ENCODE measurements at places on chromosomes 2 and 18.

GRCh38 chr2:69184224-69184623 is 171.2 kb downstream of the ANTXR1 start:
- no peak for DNase-seq

GRCh38 chr18:46190667-46191066 is 86.5 kb downstream of the HAUS1 start:
- DNase-seq: no peak

GRCh38 chr2:164595031-164595430 is 26.3 kb downstream of the GRB14 start:
- no peak for DNase-seq

DNA sequence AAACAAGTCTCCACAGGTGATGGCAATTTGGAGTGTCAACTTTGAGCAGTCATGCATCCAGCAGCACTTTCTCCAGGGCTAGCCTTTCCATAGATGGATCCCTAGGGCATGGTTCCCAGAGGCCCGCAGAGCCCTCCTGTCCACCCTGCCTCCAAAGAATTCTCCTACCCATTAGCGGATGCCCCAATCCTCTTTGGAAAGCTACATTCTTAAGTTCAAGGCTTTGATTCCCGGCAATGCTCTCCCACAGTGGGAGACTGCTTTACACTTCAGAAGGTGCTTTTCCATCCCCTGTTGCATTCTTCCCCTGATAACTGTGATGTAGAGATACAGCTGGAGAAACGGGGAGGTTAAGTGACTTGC is 61.3 kb downstream of the ACAA2 start:
- no peak for DNase-seq

GRCh38 chr18:3060667-3061580 is 48.0 kb upstream of the LPIN2 start:
- DNase-seq: no peak

GRCh38 chr2:168186452-168186851 is 60.9 kb downstream of the STK39 start:
- DNase-seq: no peak

DNA sequence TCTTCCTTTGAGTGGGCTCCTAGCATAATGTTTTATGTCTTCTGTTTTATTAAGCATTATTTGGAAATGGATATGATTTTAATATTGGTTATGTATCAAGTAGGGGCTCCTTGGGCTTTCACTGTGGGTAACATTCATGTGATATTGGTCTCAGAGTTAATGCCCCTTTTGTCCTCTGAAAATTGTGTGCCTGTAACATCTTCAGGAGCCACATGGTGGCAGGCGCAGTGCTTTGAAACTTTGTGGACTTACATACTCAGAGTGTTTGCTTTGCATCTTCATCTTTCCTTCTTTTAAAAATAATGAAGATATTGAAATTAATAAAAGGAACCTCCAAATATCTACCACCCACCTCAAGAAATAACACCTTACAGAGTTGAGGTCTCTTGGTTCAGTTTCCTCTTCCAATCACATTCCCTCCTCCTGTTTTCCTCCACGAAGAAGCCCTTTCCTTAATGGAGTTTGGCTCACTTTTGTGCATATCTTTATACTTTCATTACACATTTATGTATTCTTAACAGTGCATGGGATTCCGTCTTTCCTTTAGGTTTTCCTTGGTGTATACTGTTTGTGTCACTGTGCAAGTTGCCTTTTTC is 73.5 kb downstream of the LIMS1 start:
- no peak for DNase-seq

- DNase-seq: no peak
These were observed 104.2 kb upstream of the FZD7 start for GRCh38 chr2:201929281-201930026.

DNA sequence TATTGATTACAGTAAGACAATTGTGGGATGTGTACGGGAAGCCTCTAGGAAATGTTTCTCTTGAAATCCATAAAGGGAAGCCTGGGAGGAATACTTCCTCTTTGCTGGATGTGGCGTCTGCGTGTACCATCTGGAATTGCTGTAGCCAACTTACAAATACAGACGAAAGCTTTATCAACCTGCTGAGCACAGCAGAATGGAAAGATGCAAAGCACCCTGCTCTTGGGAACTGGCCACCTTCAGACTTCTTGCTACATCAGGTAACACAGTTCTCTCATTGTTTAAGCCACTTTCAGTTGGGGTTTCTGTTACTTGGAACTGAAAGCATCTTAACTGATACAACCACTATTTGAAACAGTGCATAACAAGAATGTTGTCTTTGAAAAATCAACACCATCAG is 213.8 kb downstream of the HRH4 start:
- no peak for DNase-seq

GRCh38 chr18:27863780-27864430 is 313.0 kb downstream of the CDH2 start:
- DNase-seq: no peak

- no peak for DNase-seq
These were observed 89.2 kb upstream of the CTDP1 start for GRCh38 chr18:79590191-79591031.

- no peak for DNase-seq
These were observed 196.6 kb upstream of the SLC35G4 start for GRCh38 chr18:11412811-11413210.

DNA sequence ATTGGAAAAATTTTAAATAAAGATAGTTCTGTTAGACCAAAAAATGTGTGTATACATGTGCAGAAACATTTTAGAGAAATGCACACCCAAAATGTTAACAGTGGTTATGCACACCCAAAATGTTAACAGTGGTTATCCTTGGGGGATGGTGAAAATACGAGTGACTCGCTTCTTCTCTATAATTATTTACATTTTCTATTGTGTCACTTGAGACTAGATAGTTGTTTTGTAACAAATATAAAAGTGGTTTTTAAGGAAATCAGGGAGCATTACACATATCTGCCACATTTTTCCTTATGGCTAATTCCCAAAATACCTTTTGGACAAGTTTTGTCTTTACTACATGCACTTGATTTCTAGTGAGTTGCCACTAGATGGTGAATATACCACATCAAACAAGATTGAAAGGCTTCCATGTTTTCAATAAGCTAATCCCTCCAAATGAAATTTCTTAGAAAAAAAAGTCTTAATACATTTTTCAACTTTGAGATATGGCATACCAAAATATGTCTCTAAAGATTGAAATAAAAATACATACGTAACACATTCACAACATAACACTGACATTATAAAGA is 9.0 kb upstream of the HIBCH start:
- no peak for DNase-seq

GRCh38 chr2:6973895-6974545 is 56.8 kb downstream of the RNF144A start:
- DNase-seq: no peak

GRCh38 chr2:165274698-165275097 is 35.5 kb downstream of the SCN2A start:
- no peak for DNase-seq

- no peak for DNase-seq
These were observed 98.4 kb downstream of the UXS1 start for GRCh38 chr2:106095478-106096298.

DNA sequence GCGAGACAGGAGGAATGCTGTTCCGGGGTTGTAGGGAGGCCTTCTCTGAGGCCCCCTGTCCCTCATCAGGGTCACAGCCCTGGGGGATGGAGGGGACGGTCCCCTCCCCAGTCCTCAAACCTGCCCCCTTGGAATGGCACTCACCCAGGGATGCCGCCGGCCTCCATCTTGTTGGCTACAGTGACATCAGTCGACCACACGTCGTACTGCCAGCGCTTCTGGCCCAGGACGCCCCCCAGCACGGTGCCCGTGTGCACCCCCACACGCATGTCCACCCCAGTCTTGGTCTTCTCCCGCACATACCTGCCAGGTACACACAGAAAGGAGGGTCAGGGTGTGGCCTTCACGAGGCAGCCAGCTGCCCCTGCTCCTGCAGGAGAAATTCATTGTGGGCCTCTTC is 46.5 kb downstream of the CENPO start:
- no peak for DNase-seq

DNA sequence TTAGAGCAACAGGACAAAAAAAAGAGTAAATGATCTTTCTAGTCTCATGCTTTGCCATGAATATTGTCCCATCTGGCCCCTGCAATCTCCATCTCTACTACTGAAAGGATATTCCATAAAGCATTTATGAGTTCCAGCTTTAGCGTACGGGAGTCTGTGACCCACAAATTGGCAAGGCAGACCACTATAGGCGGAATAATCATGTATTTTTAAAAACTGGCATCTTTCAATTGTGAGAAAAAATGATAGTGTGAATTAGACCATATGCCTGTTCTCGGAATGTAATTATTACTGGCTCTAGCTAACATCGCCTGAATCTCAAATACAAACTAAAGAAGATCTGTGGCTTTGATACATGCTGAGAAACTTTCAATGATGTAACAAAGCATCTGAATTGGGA is 738.1 kb upstream of the NXPH2 start:
- DNase-seq: no peak

DNA sequence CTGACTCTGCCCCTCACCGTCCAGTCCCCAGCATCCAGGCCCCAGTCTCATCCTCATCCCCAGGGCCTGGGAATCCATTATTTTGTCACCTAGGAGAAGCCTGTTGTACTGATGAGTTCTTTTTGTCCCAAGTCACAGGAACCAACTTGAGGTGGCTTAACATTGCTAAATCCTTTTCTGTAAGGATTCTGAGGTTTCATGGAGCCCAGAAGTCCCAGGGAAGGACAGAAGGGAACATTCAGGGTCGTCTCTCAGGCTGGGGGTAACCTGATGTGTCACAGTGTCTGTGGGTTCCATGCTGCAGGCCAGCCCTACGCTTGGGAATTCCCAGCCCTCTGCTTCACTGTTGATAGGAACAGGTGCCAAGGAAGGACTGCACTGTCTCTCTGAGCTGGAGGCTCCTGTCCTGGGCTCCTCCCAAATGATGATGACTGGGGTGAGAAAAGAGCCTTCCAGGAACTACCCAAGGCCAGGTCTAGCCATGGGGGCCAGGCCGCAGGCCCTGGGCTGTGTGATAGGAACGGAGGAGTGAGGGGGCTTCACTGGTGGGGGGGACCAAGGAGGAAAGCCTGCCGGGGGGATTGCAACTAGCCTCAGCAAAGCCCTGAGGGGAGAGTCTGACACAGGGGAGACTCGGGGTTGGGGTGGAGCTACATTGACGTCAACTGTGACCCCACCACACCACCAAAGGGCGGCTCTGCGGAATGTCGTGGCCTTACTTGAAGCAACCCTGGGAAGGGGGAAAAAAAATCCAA is 145.7 kb downstream of the SMAD7 start:
- DNase-seq: no peak
